Activated CD4-positive, alpha-beta T cell treated with anti-CD3 and anti-CD28 coated beads, Interleukin-10, Interleukin-2, amounts not matched to agents 100 ng/mL and 50 ng/mL, durations not matched to agents 16 hours and 8 hours (primary cell): ENCODE measurements at places on chromosomes 7 and 10.

- no peak for DNase-seq
These were observed 58.0 kb upstream of the CAV2 start for GRCh38 chr7:116441534-116441933.

- no peak for DNase-seq
These were observed 133.8 kb downstream of the SEMA3A start for GRCh38 chr7:84060760-84061261.

- no peak for DNase-seq
These were observed 65.4 kb downstream of the FANK1 start for GRCh38 chr10:125961743-125962142.

- no peak for DNase-seq
These were observed 77.9 kb downstream of the THSD7A start for GRCh38 chr7:11754123-11754522.
